ENCODE measurements at places on chromosomes 2 and 18.

- DNase-seq, result no peak
These were observed 322.3 kb upstream of the TFPI start for GRCh38 chr2:187876554-187876953.

DNA sequence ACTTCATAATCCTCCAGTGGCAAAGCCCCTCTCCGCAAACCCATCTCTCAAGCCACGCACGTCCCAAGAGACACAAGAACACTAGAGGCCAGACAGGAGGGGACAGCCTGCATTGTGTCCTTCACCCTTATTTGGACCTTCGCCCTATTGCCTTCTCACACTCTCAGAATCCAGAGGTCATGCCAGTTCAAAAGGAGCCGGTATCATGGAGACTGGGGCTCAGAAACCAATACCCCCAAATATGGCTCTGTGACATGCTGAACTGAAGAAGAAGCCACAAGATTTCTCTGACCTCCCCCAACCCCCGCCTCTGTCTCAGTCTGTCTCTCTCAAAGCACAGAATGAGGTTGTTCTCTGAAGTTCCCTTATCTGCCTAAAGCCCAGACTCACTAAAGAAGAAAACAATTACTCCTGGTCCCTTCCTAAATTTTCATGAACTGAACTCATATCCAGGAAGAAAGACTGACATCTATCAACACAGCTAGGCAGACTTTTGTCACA, 19.2 kb upstream of the SPATA3 start:
- no peak for DNase-seq

- DNase-seq, result no peak
These were observed 57.1 kb downstream of the CD226 start for GRCh38 chr18:69890558-69890957.

GRCh38 chr2:44498551-44498950, 136.8 kb downstream of the CAMKMT start:
- no peak for DNase-seq

DNA sequence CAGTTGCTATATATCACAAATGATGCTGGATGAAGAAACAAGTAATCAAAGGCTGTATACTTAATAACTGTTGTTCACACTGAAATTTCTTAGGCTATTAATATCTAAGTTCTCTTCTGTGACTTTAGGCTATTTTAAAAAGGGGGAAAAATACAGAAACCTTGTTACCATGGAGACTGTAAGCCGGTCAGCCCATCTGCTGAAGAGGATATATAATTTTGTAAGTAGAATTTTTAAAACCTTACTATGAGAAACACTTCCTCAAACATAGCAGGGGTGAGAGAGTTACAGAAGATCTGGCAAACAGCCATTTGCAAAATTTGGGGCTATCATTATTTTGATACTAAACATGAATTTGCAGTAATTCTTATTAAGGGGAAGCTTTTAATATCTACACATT, 27.8 kb downstream of the CACNB4 start:
- no peak for DNase-seq

DNA sequence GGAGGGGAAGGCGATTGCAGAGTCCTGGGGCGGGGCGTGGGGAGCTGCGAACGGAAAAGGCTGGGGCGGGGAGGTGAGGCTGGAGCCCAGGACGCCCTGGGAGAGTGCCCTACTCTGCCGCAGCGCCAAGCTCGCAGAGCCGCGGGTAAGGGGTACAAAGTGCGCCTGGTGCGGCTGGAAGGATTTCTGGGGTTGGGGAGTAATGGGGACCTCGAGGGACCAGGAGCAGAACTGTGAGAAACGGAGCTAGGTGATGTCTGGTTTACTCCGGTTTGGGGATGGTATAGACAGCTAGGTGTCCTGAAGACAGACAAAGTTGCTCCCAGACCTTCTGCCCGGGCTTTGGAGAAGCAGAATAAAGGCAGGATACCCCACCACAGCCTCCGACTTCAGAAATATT, 718 bp upstream of the NXPH2 start:
- DNase-seq, result no peak

GRCh38 chr2:119546447-119546767, 2.2 kb downstream of the CFAP221 start:
- no peak for DNase-seq

- no peak for DNase-seq
These were observed 34.9 kb downstream of the FAM110C start for GRCh38 chr2:11248-11941.

GRCh38 chr2:54084600-54084999, 30.8 kb upstream of the ACYP2 start:
- DNase-seq, result no peak

GRCh38 chr2:134379722-134380121, 125.8 kb downstream of the MGAT5 start:
- no peak for DNase-seq

DNA sequence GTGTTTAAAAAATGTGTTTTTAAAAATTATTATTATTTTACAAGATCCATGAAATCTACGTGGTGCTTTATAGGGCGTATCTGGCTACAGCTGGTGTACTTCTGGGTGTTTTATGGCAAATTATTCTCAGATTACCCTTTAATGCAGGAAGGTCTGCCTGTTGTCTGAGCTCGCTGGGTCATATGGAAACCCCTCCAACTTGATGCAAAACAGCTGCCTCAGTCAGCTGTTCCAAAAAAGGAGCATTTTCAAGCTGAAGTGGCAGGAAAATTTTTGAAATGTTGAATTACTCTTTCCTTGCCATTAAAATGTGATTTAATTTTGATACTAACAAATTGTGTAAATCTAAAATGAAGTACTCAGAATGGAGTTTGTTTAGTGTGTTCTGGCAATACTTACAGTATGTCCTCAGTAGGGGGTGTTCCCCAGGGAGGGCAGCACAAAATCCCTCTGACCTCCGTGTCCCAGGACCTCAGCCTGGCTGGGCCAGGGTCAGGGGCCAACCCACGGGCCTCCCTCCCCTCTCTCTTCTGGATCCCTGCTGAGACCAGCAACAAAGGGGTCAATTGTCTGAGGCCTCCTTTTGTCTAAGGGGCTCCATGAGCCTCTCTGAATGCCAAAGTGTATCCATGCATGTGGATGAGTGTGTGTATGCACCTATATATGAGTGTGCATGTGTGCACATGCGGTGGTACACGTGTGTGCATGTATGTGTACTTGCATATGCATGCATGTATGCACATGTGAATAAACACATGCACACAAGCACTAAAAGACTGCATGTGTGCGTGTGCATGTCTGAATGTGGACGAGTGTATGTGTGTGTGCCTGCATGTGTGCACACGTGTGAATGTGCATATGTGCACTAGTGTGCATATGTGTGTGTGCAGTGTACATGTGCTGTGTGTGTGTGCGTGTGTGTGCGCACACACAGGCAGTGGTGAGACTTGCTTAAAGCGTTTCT, 105.4 kb downstream of the ACOXL start:
- DNase-seq, result no peak

- no peak for DNase-seq
These were observed 19.8 kb downstream of the RPRD1A start for GRCh38 chr18:36047521-36047920.

DNA sequence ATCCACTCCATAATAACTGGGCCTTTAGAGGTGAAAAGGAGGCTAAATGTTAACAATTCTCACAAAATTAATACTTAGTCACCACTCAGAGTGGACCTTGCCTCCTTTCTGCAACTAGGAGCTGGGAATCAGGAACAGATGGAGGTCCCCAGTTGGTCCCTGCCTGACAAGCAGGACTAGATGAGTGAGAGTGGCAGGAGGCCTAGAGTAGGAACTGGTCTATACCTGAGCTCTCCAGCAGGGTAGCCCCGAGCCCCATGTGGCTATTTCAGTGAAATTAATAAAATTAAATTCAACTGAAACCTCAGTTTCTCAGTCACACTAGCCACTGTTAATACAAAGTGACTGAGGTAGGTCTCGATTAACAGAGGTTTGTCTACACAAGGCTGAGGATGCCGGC, 150.5 kb downstream of the MYO5B start:
- no peak for DNase-seq

DNA sequence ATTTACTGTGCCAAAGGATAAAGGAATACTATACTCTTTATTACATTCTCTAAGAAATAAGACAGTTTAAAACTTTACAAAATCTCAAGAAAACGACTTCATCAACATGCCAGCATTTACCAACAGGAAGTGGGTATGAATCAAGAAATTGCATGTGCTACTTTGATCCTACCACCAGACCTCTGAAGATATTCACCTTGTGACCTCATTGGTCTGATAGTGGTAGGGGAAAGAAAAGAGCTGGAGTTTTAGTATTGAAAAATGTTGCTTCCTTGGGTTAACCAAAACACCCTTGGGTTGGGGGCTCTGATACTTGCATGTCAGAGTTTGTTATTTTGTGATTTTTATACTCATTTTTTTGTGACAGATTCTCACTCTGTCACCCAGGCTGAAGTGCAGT, 84.1 kb upstream of the LPIN2 start:
- no peak for DNase-seq

GRCh38 chr2:29061176-29061575, 13.1 kb downstream of the PCARE start:
- no peak for DNase-seq

All from cortex of kidney (tissue), 1 donor.